Naive thymus-derived CD4-positive, alpha-beta T cell (primary cell): ENCODE measurements at places on chromosomes 12 and 14. TPM values are rescaled to one million over a fixed set of nuclear protein-coding genes. Genes with fewer than 3 reads are reported as not detected.

- DNase-seq, result no peak
Observed at GRCh38 chr12:68883151-68883550, 49.8 kb downstream of the CPM start.

GRCh38 chr14:101721951-101722661 is 39.4 kb upstream of the PPP2R5C start:
- DNase-seq, result peak; percentile 49

- no peak for DNase-seq
Observed at GRCh38 chr14:29240066-29240465, 473.5 kb downstream of the FOXG1 start.

DNA sequence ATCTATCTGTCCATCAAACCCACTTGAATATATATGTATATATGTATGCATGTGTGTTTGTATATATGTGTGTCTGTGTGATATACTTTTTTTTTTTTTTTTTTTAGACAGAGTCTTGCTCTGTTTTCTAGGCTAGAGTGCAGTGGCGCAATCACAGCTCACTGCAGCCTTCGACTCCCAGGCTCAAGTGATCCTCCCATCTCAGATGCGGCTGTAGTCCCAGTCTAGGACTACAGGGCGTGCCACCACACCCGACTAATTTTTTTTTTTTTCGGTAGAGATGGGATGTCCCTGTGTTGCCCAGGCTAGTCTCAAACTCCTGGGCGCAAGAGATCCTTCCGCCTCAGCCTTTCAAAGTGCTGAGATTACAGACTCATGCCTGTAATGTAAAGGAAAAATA is 13.0 kb upstream of the APOBEC1 start:
- no peak for DNase-seq

The SCN8A gene
- total RNA-seq, result 0.34 TPM

- no peak for DNase-seq
Observed at GRCh38 chr12:966724-967123, 17.2 kb upstream of the RAD52 start.

- DNase-seq, result no peak
Observed at GRCh38 chr12:124030008-124030407, 57.0 kb downstream of the ZNF664 start.

GRCh38 chr12:129571901-129572494 is 331.8 kb downstream of the TMEM132D start:
- no peak for DNase-seq

- DNase-seq, result no peak
Observed at GRCh38 chr14:96888593-96888992, 91.4 kb downstream of the VRK1 start.

GRCh38 chr14:54909817-54910558 is 7.4 kb upstream of the GCH1 start:
- DNase-seq, result no peak

- DNase-seq, result no peak
Observed at GRCh38 chr12:8449355-8449859, 6.4 kb upstream of the CLEC6A start.

DNA sequence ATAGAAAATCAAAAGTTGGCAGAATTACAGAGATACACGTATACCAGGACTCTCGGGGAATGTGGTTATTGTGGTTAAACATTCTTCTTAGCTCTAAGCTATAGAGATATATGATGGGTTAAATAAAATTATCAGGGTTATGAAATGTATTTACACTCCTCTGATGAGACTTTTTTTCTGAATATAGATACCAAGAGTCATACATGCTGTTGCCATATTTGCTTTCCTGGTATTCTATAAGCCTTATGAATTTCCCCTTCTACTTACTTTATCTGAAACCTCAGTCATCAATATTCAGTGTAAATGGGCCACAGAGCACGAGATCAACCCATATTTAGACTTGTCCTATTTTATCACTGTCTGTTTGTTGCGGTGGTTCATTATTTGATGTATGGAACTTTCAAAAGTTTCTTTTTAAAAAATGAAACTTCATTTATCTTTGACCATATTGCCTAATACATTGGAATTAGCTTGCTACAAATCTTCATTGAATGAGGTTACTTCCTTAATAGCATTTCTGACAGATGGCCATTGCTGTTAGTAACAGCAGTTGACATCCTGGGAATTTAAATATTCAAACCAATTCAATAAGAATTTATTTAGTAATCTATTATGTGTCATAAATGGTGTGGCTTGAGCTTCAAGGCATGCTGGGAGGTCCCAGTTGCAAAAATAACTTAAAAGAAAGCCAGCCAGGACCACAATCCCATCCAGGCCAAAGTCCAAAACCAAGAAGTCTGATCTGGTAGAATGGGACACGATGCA is 393.5 kb downstream of the PCNX1 start:
- no peak for DNase-seq

DNA sequence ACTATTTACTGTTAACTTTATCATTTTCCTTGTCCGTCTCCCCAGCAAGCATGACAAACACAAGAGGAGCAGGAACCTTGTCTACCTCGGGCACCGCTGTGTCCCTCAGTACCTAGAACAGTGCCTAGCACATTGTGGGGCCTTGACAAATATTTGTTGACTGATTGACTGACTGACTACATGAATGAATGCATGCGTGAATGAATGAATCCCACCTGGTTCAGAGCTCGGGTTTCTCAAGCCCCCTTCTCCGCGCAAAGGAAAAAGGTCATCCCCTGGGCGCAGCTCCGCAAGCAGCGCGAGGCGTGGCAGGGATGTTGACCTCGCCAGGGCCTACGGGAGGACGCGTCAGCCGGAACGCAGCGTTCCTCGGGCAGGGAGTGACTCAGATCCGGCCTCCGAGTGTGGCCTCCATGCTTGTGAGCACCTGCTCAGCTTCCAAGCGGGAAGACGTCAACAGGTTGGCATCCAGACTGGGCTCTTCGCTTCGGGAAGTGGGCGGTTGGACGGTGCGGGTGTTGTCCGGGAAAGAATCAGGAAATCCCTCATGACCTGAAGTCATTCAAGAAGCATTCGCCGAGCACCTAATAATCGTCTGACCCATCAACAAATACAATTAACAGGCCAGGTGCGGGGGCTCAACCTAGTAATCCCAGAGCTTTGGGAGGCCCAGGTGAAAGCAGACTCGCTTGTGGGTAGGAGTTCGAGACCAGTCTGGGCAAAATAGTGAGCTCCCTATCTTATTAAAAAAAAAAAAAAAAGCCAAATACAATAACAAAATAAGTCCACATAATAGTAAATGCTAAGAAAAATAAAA is 13.9 kb upstream of the UBC start:
- no peak for DNase-seq

DNA sequence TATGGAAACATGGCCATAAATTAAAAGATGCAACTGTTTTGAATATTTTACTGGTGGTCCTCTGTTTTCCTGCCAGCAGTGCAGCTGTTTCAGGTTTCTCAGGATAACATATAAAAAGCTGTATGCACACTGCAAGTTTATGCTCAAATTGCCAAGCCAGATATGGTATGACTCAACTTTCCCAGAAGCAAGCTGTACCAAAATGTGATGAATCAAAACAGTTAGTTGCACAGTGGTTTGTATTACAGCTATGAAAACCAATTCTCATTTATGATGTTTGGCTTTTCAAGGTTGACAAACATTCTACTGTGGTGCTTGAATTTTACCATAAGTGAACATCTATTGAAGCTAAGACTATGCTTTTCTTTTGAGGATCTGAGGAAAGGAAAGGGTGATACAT is 15.5 kb downstream of the TRMT5 start:
- no peak for DNase-seq

The SLC10A1 gene
- total RNA-seq, result not detected

DNA sequence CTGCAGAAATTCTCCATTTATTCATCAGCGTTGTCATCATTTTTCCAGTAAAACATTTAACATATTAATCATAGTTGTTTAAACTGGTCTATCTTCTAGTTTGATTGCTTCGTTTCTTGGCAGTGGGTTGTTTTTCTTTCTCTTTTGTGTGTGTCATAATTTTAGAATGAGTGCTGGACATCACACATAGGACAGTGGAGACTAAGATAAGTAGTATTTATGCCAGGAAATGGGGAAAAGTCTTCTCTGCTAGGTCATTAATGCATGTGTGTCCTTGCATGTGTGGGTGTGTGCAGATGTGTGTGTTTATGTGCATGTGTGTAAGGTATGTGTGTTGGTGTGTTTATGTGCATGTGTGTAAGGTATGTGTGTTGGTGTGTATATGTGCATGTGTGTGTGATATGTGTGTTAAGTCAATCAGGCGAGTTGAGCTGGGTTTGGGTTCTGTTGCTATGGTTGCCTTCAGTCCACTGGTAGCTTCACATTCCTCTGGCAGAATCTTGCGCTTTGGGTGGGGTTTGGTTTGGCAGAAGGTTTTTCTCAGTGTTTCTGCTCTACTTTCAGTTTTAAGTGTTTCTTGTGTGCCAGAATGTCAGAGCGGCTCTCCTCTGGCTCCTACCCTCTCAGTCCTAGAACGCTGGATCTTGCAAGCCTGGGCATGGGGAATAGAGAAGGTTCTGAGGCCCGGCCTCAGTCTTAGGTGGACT is 7.8 kb upstream of the ADGRD1 start:
- no peak for DNase-seq

The KLHDC1 gene
- total RNA-seq, result 9.6 TPM

The RAB15 gene
- total RNA-seq, result 6.2 TPM

DNA sequence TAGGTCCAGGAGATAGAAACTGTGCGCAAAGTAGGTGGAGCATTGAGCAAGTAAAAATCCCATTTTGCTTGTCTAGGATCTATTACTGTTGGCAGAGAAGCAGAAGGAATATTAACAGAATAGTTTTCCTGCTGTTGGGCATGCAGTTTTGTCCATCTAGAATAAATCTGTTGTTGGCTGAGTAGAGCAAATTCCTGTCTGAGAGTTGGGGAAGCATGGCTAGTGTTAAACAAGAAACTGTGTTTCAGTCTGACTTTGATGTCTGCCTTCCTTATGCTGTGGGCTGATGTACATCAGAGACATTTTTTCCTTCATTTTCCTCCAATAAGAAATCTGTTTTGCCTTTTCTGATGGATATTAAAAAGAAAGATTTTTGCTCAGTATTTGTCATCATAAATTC is 98.2 kb downstream of the RAD52 start:
- no peak for DNase-seq

- DNase-seq, result no peak
Observed at GRCh38 chr12:1760566-1761382, 59.6 kb upstream of the LRTM2 start.

The KNTC1 gene
- 30.9 TPM for total RNA-seq

DNA sequence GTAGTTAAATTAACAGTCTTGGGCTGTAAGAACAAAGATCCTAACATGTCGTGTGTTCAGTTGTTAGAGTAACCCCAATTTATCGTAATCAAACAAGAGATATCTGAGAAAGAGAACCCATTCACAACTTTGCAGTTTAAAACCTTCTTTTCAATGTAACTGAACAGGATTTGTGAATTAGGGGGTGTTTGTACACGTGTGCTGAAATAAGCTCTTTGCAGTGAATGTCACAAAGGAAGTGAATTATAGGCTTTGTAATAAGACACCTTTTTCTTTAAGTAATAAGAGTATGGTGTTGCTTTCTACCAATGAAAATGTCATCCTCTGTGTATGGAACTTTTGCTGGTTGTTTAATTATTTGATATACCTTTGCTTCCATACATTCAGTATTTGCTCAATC is 114.0 kb downstream of the ALX1 start:
- DNase-seq, result no peak

DNA sequence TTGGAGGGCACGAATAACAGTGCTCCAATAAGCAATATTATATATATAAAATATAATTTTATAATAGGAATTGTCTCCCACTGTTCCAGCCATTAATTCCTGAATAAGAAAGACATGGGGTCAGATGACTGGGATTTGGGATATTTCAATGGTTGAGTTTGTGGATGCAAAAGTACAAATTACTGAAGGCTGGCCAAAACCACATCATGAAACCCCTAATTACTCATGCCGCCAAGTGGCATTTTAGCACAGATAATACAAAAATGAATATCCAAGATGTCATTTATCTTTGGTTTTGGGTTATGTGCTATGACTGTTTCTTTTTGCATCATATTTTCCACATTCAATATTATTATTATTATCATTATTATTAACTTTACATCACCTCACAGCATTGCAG is 261.4 kb upstream of the TBX3 start:
- no peak for DNase-seq

The FAM181A gene
- total RNA-seq, result not detected

The ETFBKMT gene
- 1.9 TPM for total RNA-seq

DNA sequence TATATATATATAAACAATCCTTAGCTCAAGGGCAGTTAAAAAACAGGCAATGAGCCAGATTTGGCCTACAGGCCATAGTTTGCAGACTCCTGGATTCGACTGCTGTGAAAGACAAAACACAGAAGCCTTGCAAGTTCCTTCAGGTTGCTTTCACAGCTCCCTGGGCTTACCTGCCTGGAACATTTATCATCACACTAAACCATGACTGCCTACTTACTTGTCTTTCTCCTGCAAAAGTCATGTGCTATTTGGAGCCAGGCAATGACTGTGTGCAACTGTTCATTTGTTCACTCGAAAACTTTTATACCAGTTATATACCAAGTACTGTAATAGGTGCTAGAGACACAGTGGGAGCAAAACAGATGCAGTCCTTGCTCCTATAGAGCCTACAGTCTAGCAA is 2.2 kb upstream of the RPS6KA5 start:
- DNase-seq, result no peak
